ENCODE measurements at places on chromosomes 5 and 9. TPM values are rescaled to one million over a fixed set of nuclear protein-coding genes. Genes with fewer than 3 reads are reported as not detected.

DNA sequence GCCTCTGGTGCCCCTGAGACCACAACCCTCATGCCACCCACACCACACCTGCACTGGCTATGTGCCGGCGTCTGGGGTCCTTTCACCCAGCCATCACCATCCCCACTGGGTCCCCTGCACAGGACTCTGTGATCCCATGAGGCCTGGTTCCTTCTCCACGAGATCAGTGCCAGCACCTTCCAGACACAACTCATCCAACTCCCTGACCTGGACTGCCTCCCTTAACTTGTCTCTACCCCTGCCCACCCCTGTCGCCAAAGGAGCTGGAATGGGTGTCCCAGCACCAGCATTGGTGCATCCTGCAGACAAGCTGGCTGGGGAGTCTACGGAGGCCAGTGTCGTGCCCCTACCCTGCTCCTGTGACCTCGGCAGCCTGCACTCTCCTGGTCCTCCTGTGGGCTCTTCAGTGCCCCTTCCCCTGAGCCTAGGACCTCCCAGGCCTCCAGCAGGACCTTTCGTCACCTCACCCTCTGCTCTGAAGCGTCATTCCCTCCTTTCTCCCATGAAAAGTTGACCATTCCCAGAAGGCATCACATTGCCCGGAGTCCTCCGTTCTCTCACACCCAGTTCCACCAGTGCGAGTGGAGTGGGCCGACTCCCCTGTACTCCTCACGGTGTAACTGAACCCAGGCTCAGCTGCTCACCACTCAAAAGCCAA, 87.7 kb downstream of the NSUN2 start:
- DNase-seq = no peak

Gene MACROH2A1
- 226 TPM for polyA plus RNA-seq

Gene MYOZ3
- polyA plus RNA-seq = 8.1 TPM

DNA sequence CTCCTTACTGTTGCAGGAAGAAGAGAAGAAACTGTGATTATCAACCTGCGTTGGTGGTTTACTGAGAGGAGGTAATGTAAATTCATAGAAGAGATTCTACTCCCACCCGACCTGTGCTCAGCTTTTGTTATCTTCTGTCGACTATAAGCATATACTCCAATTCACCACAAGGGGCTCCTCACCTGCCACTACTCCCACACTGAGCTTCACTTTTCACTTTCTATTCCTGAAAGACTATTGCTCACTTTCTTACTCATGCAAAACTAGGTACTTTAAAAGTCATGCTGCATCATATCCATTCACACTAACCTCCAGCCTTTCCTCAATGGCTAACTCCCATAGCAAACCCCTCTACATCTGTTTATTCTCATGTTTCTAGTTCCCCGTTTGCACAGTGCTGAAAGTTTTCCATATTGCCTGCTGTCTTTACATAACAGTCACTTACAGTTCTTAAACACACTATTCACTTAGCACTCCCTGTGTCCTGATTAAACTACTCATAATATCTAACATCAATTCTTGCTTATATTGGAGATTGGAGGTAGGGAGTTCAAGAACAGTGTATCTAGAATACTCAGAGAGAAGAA, 1062.6 kb downstream of the NR2F1-AS1 start:
- no peak for DNase-seq

DNA sequence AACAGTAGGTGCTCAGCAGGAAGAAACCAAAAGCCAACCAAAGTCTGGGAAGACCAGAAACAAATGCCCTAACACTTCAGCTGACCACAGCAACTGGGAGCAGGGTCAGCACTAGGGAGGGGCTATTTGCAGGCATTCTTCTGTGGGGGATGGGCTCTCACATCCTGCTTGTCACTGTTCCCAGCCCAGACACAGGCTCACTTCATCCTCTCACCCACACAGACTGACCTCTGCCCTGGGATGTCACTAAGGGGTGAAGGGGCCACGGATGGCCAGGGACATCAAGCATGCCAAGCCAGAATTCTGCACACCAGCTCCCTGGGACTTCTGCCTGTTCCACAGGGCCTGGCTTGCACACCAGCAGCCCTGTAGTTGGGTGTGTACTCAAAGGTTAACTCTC, 28.7 kb downstream of the GFRA3 start:
- no peak for DNase-seq

- no peak for DNase-seq
These were observed 98.6 kb upstream of the EQTN start for GRCh38 chr9:27395484-27395921.

GRCh38 chr9:108272349-108272899, 583.4 kb downstream of the ACTL7B start:
- no peak for DNase-seq
